ENCODE measurements at places on chromosomes 4 and X.

GRCh38 chr4:146472404-146472803 is 49.3 kb downstream of the SLC10A7 start:
- DNase-seq = no peak

DNA sequence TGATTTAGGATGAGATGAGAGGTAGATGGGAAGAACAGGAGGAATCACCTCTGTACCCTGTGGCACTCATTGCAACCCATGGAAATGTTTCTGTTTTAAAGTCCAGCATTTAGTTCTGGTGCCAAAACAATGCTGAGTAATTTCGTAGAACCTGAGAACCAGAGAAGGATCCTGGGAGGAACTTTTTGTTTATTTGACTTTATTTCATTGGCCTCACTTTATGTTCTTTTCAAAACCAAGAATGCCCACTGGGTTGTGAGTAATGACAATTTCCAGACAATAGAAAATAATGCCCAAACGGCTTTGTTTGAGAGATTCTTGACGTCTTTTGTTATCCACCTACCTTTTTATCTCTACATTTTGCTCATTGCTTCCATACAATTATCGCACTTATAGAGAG is 111.3 kb downstream of the SHROOM3 start:
- DNase-seq = no peak

GRCh38 chrX:20061855-20062254 is 54.9 kb downstream of the MAP7D2 start:
- no peak for DNase-seq

DNA sequence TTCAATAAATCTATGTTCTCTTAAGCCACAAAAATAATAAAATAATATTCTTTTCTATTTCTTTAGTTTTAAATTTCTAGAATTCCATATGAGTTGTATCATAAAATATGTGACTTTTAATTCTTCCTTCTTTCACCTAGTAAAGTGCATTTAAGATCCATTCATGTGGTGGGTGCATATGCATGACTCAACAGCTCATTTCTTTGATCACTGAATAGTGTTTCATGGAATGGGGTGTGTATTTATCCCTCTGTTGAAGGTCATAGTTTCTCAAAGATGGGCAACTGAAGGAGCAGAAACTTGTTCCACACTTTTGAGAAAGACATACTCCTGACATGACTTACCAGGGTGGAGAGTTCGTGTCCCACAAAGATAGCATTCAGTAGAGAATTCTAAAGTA is 1230.3 kb upstream of the AGA start:
- no peak for DNase-seq

DNA sequence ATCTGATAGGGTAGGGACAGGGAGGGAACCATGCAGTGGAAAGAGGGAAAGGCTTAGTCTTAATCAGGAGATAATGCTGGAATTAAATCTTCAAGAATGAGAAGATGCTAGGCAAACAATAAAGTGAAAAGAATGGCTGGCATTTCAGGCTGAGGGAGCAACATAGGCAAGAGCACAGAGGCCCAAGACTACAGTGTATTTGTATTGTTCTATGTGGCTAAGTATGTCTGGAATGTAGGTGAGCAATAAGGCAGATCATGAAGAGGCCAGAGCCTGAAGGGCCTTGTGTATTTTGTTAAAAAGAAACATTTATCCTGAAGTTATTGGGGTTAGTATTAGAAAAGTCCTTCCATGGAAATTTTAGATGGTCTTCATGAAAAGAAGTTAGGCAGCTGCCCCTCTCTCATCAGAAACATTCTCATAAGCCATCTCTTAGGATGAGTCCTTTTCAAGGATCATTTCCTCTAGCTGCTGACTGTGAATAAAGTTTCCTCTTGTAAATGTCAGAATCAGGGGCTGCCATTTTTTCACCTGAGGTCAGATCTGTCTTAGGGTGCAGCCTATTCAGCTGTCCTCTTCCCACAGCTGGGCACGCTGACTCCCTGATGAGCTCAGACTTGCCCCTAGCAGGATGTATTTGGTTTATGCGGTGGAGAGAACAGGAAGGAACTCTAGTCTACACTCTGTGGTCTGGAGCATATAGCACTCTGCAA is 46.3 kb downstream of the ATP10D start:
- no peak for DNase-seq

- DNase-seq = no peak
These were observed 22.8 kb upstream of the TLR2 start for GRCh38 chr4:153661215-153661822.

DNA sequence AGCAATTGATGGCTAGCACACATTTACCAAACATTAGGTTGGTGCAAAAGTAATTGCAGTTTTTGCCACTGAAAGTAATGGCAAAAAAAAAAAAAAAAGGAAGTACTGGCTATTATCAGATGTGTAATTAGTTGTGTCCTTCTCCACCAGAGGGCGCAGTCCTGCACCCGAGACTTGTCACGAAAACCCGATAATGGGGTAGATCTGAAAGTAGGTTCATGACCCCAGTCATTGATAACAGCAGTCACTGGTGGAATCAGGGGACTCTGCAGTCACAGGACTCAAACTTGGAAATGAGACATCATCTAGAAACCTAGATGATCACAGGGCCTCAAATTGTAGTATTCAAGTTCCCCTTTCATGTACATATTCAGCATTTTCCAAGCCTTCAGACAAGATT is 13.1 kb upstream of the ACOT9 start:
- DNase-seq = peak; percentile 28

GRCh38 chr4:190020790-190021717 is 6.0 kb downstream of the FRG2 start:
- peak; percentile 48 for DNase-seq

DNA sequence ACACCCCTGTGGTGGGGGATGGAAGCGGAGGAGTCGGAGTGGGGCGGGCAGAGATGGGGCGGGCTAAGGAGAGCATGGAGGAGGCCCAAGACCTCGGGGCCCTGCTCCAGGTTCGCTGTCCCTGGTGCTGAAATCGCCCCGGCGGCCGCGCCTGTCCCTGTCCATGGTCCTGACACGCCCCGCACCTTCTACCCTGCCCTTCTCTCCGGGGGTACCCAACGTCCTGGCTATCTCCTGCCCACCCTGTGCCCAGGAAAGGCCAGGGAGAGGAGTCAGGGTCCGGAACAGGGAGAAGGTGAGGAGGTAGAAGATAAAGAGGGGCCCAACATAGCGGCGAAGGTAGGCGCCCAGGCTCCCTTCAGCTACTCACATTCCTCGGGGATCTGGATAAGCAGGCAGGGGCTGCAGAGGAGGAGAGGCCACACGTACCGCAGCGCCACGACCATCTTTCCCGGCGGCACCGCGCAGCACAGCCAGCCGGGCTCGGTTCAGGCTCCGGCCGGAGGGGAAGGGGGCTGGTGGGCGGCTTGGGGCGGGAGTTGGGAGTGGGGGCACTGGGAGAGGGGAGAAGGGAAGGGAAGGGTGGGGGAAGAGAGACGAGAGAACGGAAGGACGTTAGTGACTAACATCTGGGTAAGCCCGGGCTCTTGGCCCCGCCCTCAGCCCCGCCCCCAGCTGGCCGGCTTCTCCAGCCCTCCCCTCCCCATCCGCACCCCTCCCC is 10.4 kb downstream of the L1CAM start:
- peak; percentile 38 for DNase-seq

DNA sequence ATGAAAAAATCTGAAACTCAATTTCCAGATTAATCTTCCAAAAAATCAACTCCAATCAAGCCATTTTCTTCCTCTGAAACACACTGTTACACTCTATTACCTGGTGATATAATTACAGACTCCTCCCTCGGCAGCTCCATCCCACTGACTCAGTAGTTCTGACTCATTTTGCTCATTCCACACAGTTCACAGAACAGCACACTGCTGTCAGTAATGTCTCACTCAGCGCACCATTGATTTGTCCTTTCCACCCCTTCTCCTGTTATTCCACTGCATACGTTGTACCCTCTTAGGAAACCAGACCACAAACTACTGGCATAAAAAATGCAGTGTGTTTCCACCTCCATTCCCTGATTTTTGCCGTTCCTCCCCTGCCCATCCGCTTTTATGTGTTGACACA is 212.7 kb downstream of the SLIT2 start:
- DNase-seq = no peak

DNA sequence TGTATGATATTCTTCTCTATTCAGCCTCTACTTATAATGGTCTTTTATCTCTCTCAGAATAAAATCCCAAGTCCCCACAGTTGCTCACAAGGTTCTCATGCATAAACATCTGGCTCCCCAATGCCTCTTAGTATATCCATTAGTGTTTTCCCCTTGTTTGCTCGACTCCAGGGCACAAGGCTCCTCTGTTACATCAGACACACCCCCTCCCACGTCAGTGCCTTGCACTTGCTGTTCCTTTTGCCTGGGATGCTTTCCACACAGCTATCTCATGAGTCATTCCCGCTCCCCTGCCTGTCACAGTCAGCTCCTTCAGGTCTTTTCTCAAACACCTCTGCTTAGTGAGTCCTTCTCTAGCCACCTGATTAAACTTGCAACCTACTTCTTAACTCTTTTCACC is 260.2 kb downstream of the IL1RAPL1 start:
- no peak for DNase-seq

GRCh38 chr4:148561467-148561866 is 119.3 kb upstream of the NR3C2 start:
- no peak for DNase-seq

- no peak for DNase-seq
These were observed 48.0 kb downstream of the RAPGEF2 start for GRCh38 chr4:159150821-159151390.

GRCh38 chr4:124105212-124105611 is 607.3 kb downstream of the ANKRD50 start:
- DNase-seq = no peak

DNA sequence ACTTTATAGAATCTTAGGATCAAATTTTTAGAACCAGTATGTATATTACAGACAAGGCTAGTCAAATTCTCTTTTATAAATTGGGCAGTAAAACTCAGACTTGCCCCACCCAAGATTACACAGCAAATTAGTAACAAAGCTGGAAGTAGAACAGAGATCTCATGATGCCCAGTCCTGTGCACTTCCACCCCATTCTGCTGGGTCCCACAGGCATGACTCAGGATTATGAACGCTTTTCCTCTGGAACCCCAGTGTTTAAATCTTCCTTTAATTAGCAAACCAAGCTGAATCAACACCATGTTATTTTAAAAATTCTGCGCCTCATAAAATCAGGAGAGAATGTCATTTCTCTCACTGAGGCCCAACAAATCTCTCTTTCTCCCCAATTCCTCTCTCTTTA is 1.5 kb upstream of the IL13RA2 start:
- DNase-seq = no peak

- no peak for DNase-seq
These were observed 31.1 kb downstream of the PRRG1 start for GRCh38 chrX:37380256-37380655.

DNA sequence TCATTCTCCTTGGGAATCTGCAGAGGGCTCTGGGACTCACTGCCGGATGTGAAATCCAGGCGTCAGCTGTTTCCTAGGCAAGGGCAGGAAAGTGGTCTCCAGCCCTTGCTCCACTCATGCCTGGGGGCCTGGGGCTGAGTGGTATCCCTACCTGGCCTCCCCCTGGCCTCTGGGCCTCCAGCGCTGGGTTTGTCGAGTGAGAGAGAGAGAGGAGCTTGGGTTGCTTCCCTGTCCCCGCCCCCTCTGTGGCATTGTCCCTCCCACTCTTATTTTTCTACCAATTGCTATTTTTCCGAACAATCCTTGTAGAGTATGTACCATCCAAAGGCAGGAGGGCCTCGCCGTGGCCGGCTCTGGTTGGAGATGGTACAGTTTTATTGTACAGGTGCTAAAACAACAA is 53.1 kb downstream of the ELF4 start:
- no peak for DNase-seq

DNA sequence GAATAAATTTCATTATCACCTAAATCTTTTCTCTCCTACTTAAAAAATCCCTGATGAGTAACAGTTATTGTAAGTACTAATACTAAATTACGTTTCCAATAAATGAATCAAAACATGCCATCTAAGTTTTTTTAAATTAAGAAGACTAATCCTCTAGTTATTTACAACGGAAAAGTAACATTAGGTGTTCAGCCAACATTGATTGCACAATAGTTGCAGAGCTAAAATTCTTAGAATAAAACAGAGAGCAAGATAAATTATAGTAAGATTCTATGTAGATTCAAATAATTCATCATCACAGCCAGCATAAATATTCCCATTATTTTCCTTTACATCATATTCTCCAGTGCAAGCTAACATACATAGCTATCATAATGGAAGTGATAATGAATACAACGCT is 139.2 kb downstream of the HDX start:
- no peak for DNase-seq

DNA sequence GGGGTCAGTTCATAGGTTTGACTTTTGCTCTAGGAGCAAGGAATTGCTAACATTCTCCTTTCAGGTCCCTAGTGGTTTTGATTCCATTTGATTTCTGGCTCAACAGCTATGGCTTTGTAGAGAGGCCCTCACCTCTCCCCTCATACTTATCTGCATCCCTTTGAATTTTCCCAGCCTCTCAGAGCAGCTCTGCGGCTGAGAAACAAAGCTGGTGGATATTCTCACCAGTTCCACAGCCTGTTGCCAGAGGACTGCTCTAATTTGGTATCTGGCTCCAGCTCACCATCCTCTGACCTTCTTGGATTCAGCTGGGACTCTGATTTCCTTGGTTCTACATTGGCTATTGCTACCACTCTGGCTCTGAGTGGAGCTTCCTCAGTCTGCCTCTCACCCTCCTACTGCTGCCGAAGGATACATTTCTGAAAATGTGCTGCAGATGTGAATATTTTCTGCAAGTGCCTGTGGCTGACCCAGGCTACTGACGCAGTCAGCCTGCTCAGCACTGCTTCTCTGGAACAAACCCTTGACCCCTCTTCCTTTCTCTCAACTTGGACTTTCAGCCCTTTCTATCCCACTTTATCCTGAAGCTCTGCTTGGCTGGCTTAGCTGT is 110.9 kb upstream of the ENPEP start:
- DNase-seq = no peak

DNA sequence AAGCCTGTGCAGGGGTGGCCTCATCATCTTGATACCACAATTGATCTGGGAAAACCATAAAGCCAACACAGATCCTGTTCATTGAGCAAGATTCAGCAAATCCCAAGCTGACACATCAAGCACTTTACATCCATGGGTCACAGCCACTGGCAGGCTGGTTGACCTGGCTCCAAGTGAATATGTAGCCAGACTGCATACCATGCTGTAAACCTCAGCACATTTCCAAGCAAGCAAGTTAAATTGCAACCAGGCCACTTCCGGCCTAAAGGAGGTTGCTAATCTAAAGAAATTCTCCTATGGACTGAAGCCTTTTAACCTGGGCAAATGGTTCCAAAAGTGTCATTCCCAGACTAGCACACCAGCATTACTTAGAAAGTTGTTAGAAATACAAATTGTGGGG is 54.4 kb upstream of the USP26 start:
- no peak for DNase-seq

DNA sequence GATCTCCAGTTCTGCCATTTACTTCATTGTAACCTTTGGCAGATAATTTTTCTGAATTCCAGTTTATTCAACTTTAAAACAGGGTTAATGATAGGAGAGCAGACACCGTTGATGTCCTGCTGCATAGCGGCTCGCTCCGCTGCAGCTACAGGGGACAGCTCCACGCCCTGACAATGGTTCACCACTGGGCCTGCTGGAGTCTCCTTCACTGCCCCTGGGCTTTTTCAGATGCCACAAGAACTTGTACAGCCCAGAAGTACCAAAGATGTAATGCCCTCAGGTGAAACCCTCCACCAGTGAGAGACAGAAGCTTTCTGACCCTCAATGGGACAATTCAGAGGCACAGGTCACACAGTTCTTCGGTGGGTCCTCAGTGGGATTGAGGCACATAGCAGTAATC is 22.7 kb upstream of the SEPTIN11 start:
- no peak for DNase-seq

Measured in psoas muscle (tissue), 8 donors.